HCEC 1CT (cell line): ENCODE measurements at places on chromosomes 13 and 19.

DNA sequence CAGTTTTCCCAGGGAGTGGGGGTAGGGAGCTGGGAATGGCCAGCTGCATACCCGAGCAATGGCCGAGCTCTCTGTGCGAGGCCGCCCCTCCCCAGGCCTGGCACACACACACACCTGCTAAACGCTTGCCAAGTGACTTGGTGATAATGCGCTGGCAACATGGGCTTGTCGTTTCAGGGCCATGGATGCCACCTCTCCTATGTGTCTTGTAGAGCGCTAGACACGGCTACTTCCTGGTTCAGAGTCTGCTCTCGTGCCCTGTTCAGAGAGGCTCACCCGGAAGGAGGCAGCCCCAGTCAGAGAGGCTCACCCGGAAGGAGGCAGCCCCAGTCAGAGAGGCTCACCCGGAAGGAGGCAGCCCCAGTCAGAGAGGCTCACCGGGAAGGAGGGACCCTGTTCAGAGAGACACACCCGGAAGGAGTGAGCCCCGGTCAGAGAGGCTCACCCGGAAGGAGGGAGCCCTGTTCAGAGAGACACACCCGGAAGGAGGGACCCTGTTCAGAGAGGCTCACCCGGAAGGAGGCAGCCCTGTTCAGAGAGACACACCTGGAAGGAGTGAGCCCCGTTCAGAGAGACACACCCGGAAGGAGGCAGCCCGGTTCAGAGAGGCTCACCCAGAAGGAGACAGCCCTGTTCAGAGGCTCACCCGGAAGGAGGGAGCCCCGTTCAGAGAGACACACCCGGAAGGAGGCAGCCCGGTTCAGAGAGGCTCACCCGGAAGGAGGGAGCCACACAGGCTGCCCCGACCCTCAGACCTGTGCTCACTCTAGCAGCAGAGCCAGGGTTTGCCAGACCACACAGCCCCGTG lies 4.2 kb downstream of the ADPRHL1 start:
- peak; percentile 94 for DNase-seq

- DNase-seq = no peak
Observed at GRCh38 chr19:58166268-58166667, 15.7 kb upstream of the ZNF329 start.

- DNase-seq = no peak
Observed at GRCh38 chr19:41076286-41076685, 12.0 kb upstream of the CYP2A13 start.

- DNase-seq = no peak
Observed at GRCh38 chr19:37329686-37330085, 41.2 kb upstream of the ZNF527 start.

DNA sequence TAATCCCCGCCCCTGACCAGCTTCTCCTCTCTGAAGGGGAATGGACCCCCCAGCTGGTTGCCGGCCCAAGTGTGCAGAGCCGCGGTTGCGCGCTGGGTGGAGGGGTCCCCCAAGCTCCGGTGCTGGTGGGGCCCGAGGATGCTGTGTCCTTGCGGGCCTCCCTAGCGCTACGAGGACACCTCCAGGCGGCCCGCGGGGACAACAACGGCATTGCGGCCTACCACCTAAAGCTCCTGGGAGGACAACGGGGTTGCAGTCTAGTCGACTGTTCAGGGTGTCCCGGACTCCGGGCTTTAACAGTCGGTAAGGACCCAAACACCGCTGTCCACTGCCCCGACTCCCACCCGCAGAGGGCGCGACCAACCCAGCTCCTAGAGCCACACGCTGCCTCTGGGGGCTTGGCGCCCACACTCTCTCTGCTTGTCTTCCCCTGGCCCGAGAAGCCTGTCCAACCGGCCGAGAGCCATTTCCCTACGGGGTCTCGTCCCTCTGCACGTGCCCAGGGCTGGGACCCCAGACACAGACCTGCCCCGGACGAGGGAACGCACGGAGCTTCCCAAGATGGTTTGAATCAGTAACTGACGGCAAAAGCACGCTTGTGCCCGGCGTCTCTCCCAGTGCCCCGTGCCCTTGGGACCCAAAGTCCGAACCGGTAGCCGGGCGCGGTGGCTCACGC lies 927 bp upstream of the SDHAF1 start:
- DNase-seq = no peak

DNA sequence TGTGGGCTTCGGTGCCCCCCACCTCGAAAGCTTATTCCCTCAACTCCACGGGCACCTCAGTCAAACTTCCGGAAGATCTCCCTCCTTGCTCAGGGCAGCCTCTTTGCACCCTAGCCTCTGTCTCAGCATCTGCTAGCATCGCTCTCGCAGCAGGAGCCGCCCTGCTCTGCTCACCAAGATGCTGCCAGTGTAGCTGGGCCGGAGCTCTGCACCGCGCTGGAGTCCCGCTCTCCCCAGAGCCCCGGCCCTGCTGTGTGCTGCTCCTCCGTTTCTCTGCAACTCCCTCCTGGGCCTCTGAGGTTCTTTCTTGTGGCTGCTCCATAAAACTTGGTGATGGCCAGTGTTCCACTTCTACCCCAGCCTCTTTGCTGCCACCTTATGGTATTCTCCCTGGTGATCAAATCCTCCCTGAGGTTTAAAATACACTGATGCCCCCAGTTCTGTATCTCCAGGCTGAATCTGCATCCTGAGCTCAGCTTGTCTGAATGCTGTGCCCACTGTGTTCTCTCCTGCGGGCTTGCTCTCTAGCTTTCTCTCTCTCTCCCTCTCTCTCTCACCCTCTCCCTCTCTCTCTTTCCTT lies 198.0 kb downstream of the UQCRFS1 start:
- no peak for DNase-seq

DNA sequence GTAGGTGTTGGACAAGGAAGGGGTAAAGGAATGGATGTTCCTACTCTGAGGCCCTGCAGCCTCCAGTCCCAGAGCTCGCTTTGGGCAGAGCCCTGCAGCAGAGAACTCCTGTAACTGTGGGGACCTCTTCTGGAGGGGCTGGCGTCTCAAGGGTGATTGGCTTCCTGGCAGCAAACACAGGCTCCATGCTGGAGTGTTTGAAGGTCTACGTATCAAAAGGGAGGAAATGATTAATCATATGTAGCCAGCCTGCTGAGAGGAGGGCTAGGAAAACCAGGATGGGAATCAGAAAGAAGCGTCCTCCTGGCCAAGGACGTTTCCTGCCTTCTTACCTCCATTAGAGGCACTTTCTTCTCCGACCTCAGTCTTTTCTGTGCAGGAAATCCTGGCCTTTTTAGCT lies 208.5 kb downstream of the TSHZ3 start:
- peak; percentile 66 for DNase-seq

- DNase-seq = no peak
Observed at GRCh38 chr19:14614099-14614412, 31.2 kb downstream of the CLEC17A start.

DNA sequence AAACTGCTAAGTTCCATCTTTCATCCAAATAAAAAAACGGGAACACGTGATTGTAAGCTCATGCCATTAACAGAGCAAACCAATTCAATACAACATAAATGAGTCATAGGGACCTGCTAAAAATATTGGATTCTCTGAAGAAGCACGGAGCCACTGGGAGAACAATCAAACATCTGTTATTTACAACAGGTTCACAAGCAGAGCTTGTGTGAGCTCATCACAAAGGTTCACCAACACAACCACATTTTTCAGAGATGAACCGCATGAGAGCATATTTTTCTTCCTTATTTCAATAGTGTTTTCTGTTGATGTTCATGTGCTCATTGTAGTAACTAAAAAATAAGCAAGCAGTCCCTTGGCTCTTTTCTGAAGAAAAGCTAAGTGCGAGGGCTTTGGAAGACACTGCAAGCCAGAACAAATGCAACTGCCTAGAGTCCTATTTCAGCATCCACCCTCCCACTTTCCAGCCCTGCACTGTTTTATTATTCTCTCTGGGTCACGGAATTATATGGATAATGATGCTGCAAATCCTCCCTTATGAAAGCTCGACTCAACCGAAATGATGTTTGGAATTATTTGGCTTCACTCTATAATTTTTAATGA lies 545.8 kb downstream of the LIG4 start:
- peak; percentile 64 for DNase-seq

DNA sequence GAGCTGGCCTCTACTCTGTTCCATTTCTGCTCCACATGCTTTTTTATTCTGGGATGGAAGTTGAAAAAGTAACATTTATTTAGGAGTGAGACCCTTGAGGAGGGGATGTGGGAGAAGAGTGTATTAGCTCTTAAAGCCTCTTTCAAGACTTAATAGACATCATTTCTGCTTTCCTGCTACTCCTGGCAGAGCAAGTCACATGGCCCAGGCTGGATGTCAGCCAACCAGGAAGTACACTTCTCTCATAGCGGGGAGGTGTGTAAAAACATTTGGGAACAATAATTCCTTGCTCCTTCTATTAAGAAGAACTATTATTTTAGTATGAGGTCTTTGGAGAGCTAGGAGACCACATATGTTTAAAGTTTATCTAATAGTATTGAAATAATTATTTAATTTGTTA lies 40.6 kb upstream of the FAM216B start:
- peak; percentile 26 for DNase-seq
